Stimulated activated CD8-positive, alpha-beta memory T cell treated with anti-CD3 and anti-CD28 coated beads, Interleukin-4, amount 100 ng/mL, for 4 hours (primary cell): ENCODE measurements at places on chromosomes 5 and 9.

GRCh38 chr5:2629045-2629444 lies 122.4 kb downstream of the IRX2 start:
- no peak for DNase-seq

DNA sequence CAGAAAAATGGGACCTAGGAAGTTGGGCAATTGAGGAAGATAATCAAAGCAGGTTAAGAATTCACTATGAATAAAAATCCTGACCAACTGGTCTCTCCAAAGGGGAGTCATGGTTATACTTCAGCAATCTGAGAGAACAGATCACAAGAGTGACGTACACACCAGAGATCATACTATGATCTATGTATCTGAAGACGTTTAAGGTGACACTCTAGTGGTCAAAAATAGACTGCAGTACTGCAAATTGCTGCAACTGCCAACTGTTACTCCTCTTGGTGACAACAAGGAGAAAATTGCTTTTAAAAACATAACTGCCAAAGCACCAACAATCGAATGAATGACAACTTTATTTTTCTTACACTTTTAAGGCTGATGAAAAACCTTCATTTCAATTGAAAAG lies 4.9 kb downstream of the AK6 start:
- no peak for DNase-seq

GRCh38 chr9:109791747-109792146 lies 11.7 kb downstream of the PALM2AKAP2 start:
- no peak for DNase-seq

DNA sequence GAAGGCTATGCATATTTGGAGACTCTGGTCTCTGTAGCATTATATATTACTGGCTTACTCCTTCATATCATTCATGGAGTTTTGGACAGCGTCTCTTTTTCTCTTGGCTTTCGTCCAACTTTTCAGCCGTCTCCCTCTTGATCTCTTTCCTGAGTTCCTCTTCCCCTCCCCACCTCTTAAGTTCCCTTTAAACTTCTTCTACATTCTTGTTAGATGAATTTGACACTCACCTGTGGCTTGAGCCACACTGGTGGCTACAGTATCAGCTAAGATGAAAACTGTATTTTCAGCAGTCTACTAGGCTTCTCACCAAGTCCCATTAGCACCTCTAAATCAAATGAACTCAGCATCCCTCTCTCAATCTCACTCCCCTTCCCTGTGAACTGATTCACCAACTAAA lies 128.1 kb downstream of the STARD4 start:
- no peak for DNase-seq

- no peak for DNase-seq
Measured at GRCh38 chr9:113990975-113991471, 87.1 kb downstream of the AMBP start.

GRCh38 chr5:14767053-14767452 lies 102.5 kb downstream of the OTULIN start:
- no peak for DNase-seq

- DNase-seq: no peak
Measured at GRCh38 chr9:128091144-128091543, 23.1 kb downstream of the SLC25A25 start.

DNA sequence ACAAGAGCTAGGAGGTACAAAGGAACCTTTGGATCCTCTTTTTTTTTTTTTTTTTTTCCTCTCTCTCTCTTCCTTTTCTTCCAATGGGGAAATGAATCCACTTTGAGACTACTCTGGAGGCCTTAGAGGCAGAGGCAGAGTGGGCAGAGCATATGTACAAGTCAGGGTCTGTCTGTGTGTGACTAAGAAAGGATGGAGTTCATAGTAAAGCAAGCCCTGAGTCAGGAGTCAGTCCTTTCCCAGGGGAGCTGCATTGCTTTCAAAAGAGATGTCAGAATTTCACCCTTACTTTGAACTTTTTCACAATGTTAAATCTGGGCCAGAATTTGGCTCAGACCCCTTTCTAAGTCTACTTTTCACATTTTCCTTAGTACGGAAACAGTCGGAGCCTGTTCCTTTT lies 792.4 kb upstream of the C9orf72 start:
- DNase-seq: no peak

- no peak for DNase-seq
Measured at GRCh38 chr9:121637713-121638220, 13.7 kb upstream of the DAB2IP start.

- no peak for DNase-seq
Measured at GRCh38 chr5:143635146-143635752, 176.7 kb upstream of the HMHB1 start.

- no peak for DNase-seq
Measured at GRCh38 chr9:14573319-14573718, 119.9 kb downstream of the ZDHHC21 start.

GRCh38 chr5:36529142-36529541 lies 77.3 kb upstream of the SLC1A3 start:
- no peak for DNase-seq

DNA sequence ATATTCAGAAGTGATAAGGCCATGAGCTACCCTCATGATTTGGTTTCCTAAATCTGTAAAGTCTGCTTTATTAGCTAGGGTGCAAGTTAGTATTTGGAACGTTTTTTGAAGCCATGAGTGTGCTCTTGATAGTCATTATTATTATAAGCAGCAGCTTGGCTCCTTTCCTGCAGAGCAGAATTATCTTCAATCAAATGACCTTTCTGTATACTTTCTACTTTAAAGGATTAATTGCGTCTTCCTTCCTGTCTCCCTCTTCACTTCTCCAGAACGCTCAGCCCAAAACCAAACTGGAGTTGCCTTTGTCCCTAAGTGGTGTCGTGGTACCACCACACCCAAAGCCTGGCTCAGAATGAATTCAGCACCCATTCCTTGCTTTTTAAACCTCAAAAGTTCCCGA lies 211.3 kb downstream of the ARHGAP26 start:
- DNase-seq: no peak

DNA sequence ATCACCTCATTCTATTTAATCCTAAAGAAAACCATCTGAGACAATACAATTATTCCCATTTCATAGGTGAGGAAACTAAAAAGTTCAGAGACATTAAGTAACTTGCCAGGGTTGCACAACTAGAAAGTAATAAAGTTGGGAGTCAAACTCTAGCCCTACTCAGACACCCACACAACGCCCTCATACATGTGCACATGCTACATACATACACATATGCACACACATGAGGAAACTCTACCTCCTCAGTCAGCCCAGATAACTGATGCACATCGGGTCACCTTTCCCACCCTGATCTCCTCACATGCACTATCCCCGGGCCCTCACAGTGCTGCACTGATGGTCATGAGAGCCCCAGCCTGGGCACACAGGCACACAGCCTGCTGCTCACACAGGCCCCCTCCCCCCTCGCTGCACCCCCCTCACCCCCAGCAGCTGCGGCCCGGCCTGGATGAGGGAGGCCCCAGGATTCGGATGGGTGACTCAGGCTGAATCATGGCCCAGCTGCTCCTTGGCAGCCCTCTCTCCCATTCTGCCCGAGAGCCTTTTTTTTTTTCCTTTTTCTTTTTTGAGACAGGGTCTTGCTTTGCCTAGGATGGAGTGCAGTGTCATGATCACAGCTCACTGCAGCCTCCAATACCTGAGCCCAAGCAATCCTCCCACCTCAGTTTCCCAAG lies 5.0 kb upstream of the GPRIN1 start:
- DNase-seq: no peak

DNA sequence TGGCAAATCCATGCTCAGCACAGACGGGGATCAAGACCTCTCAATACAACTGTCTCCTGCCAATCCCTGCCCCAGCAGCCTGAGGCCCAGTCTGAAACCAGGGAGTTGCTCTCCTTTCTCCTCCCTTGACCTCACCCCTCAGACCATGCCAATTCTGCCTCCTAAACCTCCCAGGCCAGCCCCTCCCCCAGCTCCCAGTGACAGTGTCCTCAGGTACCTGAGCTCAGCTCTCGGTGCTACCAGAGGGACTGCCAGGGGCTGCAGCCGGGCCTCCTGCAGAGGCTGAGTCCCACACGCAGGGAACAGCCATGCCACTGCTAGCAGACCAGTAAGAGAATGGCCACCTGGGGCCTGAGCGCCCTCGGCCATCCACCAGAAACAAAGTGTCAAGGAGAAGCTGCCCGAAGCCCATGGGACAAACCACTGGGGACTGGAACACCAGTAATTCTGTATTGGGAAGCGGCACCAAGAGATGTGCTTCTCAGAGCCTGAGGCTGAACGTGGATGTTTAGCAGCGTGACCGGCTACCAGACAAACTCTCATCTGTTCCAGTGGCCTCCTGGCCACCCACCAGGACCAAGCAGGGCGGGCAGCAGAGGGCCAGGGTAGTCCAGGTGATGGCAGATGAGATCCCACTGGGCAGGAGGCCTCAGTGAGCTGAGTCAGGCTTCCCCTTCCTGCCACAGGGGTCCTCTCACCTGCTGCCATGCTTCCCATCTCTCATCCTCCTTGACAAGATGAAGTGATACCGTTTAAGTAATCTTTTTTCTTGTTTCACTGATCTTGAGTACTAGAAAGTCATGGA lies 557 bp upstream of the IL3 start:
- no peak for DNase-seq

DNA sequence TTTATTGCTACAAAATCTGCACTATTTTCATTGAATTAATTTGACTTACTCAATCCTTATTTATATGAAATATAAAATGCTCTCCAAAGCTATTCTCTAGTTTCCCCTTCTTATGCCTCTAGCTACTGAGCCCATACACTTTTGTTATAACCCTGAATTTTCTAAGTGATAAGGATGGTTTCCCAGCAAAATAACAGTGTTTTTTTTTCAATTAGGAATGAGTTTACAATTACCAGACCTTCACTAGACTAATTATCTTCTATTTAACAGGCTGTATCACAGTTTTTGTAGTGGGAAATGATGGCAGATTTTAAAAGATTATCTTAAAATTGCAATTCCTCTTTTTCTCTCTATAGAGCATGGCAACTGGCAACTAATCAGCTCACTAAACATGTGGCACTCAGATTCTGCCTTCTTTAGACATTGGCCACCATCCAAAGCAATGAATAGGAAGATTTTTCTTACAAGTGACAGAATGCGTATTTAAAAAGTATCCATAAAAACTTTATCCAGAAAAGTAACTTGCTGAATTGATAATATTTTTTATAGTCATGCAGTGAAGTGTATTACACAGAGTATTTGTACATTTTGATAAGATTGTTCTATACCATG lies 585.7 kb upstream of the ZNF608 start:
- no peak for DNase-seq

- DNase-seq: no peak
Measured at GRCh38 chr9:98973576-98973975, 29.9 kb downstream of the COL15A1 start.

- DNase-seq: no peak
Measured at GRCh38 chr9:86909388-86909787, 37.9 kb downstream of the GAS1 start.

DNA sequence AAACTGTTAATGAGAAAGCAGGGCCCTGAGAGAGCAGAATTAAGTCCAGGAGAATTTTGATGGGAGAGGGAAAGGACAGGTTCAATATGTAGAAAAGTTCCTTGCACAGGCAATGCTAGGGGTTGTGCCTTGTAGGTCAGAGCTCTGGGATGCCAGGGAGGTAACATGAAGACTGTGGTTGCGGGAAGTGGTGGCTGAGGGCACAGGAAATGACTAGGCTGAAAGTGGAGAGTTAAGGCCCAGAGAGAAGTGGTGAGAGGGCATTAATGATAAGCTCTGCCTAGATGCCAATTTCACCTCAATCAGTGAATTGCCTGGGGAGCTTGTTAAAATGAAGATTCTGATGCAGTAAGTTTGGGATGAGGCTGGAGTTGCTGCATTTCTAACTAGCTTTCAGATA lies 31.5 kb upstream of the PPP3R2 start:
- no peak for DNase-seq

- DNase-seq: no peak
Measured at GRCh38 chr9:121009650-121010049, 40.4 kb downstream of the C5 start.

DNA sequence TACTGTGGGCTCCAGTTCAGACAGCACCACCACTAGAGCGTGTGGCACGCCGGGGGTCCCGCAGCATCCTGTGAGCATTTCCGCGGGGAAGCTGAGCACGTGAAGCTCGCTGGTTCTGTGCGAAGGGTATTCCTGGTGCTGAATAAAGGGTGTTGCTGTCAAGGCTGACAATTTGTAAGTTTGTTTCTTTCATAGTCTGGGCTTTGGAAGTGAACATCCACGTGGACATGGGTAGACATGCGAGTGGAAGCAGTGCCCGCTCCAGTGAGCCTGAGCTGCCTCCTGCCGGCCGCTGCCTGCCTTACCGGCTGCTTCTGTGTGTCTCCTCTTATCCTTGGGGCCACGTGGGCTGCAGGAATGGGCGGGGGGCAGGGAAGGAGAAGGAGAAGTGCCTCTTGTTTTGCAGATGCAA lies 14.7 kb downstream of the NDUFS6 start:
- no peak for DNase-seq

- DNase-seq: no peak
Measured at GRCh38 chr9:137306850-137307254, 4.8 kb upstream of the NRARP start.
